HS-5 (cell line): ENCODE measurements at places on chromosomes 5 and 9.

GRCh38 chr5:124332273-124332672 is 414.2 kb downstream of the ZNF608 start:
- DNase-seq: no peak

- DNase-seq: no peak
Measured at GRCh38 chr9:112274600-112274999, 58.8 kb downstream of the PTBP3 start.

GRCh38 chr5:140312067-140312790 is 9.3 kb upstream of the PFDN1 start:
- peak; percentile 96 for DNase-seq

DNA sequence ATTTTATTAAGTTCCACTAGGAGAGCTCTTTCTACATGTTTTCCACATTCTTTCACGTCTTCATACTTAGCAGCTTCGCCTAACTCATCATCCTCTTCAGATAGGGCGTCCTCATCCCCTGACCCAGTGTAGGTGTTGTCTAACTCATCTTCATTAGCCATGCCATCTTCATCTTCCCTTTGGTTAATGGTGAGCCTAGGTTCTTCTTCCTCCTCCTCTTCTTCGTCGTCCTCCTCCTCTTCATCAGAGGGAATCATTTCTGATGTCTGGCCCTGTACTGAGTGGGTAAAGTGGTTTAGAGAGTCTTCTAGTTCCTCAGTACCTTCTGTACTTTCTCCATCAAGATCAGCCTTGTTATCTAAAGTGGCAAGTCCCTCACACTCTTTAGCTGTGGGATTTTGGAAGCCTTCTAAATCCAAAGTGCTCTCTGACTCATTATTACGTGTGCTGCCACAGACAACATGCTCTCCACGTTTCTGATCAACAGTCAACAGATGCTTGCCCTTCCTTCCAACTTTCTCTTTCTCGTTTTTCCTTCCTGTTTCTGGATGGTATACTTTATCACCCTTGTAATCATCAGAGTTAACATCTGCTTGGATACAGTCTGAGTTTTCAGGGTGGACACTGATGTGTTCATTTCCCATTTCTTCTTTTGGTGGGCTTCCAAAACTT is 31.1 kb downstream of the TUT7 start:
- DNase-seq: peak; percentile 73

GRCh38 chr9:34046784-34047379 is 1.8 kb downstream of the UBAP2 start:
- DNase-seq: no peak

- no peak for DNase-seq
Measured at GRCh38 chr5:16666883-16667398, 50.1 kb upstream of the RETREG1 start.
